ENCODE measurements at places on chromosomes 11 and 22. TPM values are rescaled to one million over a fixed set of nuclear protein-coding genes. Genes with fewer than 3 reads are reported as not detected.

GRCh38 chr11:119000906-119001305 lies 3.0 kb downstream of the CENATAC start:
- DNase-seq = no peak
- H3K36me3 ChIP-seq = peaks cover 39% of the 10 kb centered on the region
- H3K27ac ChIP-seq = no peak overlapping the region
- no peak overlapping the region for H3K4me3 ChIP-seq
- H3K4me1 ChIP-seq = peaks cover 4% of the 10 kb centered on the region
- no peaks in the 10 kb centered on the region for H3K27me3 ChIP-seq

DNA sequence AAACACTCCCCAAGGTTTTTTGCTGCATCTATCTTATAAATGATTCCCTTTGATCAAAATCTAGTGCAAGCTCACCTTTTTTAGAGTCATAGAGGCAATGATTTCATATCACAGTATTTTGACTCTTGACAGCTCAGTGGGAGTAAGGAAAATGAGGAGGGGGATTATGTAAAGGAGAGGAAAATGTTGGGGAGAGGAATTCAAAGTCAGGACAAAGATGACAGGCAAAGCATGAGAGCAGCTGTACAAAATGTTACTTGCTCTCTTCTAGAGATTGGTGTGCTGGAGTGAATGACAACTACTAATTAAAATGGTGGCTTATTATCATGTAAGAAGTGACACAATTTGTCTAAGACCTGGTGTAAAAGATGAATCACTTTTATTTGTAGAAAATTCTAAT lies 644.6 kb upstream of the CHORDC1 start:
- H3K27ac ChIP-seq = no peak overlapping the region
- no peak for DNase-seq
- no peaks in the 10 kb centered on the region for H3K4me1 ChIP-seq
- H3K36me3 ChIP-seq = no peaks in the 10 kb centered on the region
- no peak overlapping the region for H3K4me3 ChIP-seq

Gene ANO1
- 2.9 TPM for polyA plus RNA-seq

Gene P4HA3
- polyA plus RNA-seq = not detected
